ENCODE measurements at places on chromosomes 16 and 17.

DNA sequence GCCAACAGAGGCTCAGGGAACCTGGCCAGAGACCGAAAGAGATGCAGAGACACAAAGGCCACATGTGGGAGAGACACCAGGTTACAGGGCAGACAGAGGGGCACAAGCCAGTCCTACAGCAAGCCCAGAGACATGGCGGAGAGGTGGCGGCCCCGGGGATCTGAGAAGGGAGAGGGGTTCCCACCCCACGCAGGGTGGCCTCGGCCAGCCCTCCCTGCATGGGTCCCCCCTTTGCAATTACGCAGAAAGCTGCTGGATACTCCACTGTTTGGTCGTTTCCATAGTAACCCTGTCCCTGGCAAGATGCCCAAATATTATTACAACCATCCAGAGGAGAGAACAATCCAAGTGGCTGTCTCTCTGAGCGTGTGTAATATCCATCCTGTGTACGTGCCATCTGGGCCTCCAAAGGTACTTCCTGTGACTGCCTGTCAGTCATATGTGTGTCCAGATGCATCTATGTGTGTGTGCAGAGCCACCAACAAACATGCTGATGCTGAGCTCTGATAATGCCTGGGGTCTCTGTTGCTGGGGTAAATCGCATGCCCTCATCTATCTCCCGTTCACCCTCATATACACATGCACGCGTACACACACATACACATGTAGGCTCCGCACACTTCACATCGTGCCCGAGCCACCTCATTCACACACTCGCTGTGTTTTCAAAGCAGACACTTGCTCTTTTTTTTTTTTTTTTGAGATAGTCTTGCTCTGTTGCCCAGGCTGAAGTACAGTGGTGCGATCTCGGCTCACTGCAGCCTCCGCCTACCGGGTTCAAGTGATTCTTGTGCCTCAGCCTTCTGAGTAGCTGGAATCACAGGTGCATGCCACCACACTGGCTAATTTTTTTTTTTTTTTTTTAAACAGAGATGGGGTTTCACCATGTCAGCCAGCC is 5.5 kb downstream of the PCGF2 start:
- peak; percentile 53 for DNase-seq

- DNase-seq: no peak
Measured at GRCh38 chr17:7468290-7468689, 11.1 kb downstream of the ZBTB4 start.

DNA sequence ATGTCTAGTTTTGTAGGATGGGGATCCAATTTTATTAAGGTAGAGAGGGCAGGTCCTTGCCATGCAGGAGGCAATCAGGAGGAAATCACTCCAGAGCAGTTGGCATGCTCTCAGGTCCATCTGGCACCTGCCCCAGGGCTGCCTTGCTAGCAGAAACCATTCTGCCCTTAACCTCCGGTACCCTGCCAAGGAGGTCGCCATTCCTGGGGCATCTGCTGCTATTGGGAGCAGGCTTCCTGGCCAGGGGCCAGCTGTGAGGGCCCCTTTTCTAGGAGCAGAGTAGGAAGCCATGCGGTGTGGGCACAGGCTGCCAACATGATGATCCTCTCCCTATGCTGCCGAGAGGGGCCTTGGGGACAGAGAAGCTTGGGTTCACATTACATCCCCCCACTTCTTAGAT is 47.6 kb upstream of the MGAT5B start:
- no peak for DNase-seq

DNA sequence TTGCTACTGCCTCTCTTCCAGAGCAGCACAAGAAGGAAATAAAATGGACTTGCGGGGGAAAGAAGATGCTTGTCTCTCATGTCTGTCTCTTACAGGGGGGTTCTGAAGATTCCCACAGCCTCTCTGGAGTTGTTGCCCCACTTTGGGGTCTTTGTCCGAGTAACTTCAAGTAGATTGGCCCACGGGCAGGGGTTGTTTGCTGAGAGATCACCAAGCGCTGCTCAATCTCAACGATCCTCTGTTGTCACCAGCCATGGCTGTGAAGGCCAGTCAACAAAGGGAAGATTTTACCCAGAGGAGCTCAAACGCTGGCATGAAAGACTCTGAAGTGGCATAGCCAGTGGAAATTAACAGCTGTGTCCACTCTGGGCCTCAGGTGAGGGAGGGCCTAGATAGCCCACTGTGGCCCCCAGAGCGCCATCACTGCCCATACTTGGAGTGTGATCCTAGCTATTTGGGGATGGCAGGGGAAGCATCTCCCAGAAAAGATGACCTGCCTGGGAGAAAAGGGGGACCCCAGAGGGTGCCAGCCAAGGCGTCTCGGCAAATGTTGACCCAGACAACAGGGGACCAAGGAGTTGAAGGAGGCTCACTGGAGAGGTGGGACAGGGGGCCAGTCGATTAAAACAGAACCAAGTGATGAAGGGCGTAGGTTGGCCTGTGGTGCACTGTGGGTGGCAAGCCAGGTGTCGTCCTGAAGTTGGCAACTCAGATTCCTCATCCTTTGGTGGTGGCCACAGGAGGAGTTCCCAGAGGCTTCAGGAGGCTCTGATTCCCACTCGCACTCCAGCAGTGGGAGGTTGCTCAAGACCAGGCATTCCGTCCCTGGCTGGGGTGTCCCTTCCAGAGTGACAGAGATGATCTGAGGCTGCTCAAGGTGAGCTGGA is 28.0 kb downstream of the SLC13A5 start:
- DNase-seq: no peak

DNA sequence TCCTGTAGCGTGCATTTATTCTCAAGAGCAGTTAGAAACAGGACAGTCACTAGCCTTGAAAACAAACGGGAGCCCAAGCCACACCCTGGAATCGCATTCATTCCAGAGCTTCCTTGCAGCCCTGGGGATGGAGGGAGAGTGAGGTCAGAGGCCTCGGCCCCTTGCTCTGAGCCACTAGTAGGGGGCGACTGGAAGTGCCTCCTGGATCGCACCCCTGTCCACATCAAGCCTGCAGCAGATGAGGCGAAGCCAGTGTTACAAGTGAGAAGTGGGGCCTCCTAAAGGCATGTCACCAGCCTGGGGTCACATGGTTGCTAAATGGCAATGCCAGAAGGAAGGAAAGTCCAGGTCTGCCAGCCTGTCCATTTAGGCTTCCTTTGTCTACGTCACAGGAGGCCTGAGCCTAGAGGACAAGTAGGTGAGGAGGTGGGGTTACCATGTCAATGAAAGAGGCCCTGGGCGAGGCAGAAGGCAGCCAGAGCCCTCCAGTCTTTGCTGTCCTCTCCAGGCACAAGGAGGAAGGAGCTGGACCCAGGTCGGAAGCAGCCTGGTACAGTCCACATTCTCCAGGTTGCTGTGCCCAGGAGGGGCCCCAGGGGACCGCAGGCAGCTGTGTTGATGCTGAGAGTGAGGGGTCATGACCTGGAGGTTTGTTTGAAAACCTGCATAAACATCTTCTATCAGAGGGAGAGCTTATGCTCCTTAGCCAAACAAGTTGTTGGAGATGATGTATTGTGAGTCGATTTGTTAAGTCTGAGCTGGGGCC is 3.0 kb upstream of the RCVRN start:
- DNase-seq: no peak

GRCh38 chr16:27701381-27701780 is 151.4 kb downstream of the KATNIP start:
- no peak for DNase-seq

GRCh38 chr16:61969077-61969382 is 67.2 kb downstream of the CDH8 start:
- DNase-seq: no peak

DNA sequence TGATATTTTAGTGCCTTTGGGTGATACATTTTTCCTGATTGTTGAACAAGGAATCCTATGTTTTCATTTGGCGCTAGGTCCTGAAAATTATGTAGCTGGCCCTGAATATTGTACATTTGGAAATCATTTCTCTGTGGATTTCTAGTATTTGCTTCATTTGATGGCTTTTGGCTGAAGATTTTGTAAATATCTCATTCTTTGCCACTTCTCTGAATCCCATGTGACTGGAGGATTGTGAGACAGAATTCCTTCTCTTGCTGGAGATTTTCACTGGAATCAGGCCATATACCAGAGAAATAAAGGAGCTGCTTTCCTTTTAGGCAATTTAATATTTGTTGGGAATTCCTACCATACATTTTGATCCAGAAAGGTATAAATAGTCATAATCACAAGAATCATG is 8.6 kb downstream of the KRT28 start:
- DNase-seq: no peak

- DNase-seq: no peak
Measured at GRCh38 chr16:64983231-64983630, 138.6 kb downstream of the CDH11 start.

DNA sequence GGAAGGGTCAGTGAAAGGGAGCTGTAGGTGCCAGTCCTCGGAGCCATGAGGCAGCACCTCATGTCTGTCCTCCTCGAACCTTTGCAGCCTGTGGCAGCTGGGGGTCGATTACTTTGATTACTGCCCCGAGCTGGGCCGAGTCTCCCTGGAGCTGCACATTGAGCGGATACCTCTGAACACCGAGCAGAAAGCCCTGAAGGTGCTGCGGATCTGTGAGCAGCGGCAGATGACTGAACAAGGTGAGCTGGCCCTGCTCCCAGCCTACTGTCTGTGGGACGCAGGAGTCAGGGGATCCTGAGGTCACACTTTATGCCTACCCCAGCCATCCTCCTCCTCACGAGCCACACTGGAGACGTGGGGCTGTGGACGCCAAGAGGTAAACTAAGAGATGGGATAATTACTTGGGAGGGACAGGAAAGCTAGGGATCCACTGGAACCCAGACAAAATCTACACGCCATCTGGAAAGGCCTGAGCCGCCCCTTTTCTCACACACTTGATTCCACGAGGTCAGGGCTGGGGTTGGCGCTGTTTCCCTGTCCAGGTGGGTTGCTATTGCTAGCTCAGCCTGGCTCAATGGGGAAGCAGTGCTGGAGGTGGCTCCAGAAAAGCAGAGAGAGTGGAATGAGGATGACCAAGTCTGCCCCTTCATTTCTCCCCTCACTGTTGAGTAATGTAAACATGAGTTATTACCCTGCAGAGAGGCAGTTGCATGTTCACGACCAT is 26.4 kb downstream of the NUP85 start:
- DNase-seq: no peak

DNA sequence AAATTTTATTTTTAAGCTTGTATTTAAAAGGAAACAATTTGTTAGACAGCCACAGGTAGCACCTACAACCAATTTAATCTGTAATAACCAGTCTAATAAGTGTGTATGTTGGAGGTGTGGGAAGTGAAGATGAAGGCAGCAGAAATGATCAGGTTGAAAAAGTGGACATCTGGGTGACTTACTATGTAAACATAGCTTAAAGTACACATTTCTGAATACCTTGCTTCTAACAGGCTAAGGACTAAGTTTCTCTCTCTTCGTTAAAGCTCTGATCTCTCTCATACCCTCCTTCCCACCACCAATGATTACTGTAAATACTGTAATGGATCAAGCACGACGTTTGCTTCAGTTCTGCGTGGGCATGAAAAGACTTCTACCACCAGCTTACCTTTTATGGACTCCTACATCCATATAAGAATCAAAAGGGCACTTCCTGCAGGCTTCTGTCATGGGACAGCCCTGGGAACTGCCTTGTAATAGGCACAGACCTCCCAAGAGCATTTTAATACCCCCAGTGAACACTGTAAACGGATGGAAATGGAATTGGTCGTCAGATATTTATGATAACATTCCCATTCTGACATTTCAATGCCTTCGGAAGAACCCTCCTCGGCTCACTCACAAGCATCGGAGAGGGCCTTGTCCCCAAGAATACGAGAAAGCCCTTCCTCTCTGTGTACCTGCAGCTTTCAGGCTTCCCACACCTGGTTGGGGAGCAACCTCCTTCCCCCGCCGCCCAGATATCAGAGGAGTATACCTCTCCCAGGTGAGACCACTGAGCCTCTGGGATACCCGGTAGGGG is 700 bp downstream of the CCDC43 start:
- DNase-seq: no peak

DNA sequence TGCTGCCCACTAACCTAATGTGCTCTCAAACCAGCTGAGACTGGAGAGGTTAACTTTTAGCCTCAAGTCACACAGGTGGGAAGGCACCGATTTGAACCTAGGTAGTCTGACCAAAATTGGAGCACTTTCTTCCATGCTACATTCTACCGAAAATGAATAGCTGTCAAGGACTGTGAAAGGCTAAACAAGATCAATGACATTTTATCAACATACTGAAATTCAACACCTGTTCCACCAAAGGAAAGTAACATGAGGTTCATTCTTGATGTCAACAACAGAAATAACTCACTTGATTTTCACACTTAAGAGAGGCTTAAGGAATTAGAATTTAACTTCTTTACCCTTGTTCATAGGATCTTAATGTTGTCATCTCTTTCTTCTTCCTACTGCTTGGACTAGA is 284.4 kb upstream of the MON1B start:
- no peak for DNase-seq

DNA sequence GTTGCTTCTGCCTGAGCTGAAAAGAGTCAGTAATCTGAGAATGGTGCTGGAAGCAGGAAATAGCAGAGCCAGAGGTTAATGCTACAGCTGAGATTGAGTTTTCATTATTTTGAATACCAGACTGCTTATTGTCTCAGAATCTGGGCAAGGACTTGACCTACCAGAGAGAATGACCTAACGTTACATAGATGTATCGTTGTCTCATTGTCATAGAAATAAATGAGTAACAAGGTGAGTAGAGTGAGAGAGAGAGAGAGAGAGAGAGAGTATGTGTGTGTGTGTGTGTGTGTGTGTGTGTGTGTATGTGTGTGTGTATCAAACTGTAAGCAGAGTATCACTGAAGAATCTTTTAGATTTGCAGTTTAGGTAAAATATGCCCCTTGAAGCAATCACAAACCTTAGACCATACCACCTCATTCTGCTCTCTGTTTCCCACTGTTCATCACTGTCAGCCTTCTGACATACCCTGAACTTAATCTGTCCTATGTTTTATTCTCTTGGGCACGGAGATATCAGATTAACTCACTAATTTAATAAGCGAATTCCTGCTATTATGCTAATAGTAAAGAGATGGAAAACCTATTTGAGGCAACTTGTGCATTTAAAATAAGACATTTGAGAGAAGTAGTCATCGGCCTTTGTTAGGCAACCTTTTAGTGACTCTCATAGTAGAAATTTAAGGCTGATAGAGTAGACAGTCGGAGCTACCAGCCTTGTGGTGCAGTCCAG is 87.8 kb downstream of the CYB561 start:
- DNase-seq: no peak

DNA sequence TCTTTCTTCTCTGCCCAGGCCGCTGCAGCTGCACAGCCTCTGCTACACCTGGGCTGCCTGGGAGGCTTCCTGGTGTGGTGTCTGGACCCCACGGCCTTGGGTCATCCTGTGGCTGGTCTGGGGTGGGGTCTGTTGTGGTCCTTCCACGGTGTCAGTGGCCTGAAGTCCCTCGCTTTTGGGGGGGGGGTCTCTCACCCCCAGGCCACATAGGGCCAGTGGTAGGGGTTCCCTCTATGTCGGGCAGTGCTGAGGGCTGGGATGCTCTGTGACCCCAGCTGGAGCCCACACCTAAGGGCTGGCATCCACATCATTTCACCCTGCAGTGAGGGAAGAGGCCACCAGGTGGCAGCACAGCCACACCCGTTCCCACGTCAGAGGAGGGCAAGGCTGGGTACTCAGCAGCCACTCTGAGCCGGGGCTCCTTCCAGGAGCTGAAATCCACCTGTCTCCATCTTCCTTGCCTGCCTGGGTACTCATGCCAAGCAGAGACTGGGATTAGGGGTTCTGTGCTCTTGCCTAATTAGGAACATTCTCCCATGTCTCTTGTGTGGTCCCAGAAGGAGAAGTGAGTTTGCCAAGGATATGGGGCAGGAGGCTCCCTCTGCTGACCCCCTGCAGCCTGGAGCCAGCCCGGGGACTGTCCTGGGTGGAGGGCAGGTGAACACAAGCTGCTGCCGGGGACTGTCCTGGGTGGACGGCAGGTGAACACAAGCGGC is 13.0 kb downstream of the ENGASE start:
- no peak for DNase-seq
